ENCODE measurements at places on chromosomes 2 and 18. TPM values are rescaled to one million over a fixed set of nuclear protein-coding genes. Genes with fewer than 3 reads are reported as not detected.

Gene PAX8
- 1.7 TPM for total RNA-seq

DNA sequence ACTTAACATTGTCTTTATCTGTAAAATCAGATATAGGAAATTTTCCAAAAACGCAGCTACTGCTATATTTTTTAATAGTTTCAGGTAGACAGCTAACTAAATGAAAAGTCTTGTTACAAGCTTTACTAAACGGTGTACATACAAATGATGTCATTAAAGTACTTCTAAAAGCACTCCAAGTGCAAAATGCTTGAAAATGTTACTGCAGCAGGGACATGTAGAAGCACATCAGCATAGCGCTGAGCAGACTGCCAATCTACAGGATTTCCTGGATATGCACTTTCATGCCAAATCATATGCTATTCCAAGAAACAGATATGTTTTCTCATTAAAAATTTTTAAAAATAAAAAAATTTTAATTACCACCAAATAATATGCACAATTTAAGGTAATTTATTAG is 61.7 kb downstream of the SMAD2 start:
- no peak for DNase-seq

Gene EFEMP1
- total RNA-seq = not detected

GRCh38 chr2:188512456-188512855 is 220.8 kb downstream of the GULP1 start:
- no peak for DNase-seq

Gene REG1B
- not detected for total RNA-seq

DNA sequence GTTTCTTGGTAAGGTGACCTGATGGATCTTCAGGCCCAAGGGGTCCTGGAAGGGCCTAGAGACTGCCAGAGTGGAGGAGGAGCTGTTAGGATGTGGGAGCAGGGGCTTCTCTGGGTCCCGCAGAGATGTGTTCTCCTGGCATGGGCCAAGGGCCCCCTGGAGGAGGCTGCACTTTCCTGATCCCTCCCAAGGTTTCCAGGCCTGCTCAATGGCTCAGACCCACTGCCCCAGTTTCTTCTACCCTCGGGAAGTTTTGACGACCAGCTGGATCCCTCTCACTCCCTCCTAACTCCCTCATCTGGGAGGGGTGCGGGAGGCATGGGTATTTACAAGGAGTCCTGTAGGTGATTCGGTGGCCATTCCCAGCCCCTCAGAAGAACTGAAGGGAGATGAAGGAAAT is 36.1 kb downstream of the COA5 start:
- no peak for DNase-seq
